ENCODE measurements at places on chromosomes 13 and 19.

- DNase-seq: no peak
Measured at GRCh38 chr19:1917926-1918325, 12.7 kb downstream of the ADAT3 start.

DNA sequence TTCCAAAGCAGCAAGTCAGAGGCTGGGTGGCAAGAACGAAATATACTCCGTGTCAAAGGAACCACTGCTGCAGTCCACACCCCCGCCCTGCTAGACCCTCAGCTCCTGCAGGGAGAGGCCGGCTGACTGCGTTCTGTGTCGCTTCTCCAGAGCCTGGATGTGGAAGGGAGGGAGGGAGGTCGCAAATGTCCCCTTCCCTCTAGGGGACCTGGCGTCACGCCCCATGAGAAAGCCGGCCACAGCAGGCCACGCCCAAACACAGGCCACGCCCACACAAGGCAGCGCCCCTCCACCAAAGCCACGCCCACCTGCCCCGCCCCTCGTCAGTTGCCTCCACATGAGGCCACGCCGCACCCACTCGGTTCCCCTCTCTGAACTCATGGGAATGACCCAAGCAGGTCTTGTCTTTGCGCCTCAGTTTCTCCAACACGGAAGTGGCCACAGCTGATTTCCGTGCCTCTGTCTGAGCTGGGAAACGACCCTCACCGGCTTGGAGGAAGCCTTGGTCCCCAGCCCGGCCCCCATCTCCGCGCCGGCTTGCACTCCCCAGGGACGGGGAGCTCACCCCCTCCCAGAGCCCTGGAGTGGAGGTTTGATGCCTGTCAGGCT is 38.4 kb upstream of the TCF3 start:
- peak; percentile 74 for DNase-seq

DNA sequence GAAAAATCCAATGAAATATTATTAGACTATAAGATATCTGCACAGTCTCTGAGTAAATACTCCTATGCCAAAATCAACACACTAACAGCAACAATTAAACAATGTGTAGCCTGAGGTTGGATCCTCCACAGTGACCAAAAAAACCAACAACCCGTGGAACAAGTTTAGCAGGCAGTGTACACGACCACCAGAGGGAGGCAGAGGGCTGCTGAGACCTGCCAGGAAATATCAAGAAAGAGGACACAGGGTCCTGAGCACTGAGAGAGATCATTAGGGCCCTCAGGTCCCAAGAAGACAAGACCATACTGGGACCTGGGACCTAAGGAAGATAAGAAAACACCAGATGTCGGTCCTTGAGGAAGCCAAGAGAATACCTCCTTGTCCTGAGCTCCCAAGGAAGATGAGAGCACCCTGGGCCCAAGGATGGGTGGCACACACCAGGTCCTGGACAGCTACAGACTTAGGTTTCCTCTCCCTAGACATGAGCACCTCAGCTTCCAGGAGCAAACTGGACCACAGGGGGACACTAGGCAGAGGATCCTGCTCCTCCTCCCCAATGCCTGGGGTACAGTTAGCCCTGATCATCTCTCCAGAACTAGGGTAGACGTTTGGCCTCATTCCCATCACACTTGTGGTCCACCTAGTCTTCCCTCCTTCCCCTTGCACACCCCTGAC is 822 bp upstream of the ZNF274 start:
- no peak for DNase-seq

GRCh38 chr13:32661685-32662084 is 75.4 kb downstream of the PDS5B start:
- no peak for DNase-seq

DNA sequence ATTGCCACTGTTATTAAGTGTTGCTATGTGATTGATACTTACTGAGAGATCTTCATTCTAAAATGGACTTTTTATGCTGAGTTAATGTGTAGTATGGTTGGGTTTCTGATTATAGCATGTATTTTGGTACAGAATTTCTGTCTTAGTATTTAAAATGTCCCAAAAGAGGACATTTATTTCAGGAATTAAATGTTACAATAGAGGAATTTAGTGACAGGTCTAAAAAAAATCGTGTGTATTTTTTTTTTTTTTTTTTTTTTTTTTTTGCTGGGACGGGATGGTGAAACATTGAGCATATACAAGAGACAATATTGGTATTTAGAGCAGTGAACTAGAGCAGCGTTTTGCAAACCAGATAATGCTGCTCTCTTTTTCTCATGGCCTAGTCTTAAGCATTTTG is 27.9 kb downstream of the URI1 start:
- DNase-seq: no peak

- no peak for DNase-seq
Measured at GRCh38 chr19:38862321-38863059, 12.7 kb upstream of the HNRNPL start.

GRCh38 chr13:94308832-94309231 is 170.7 kb downstream of the DCT start:
- DNase-seq: no peak
